GM10248 (cell line): ENCODE measurements at places on chromosomes 11 and 22.

DNA sequence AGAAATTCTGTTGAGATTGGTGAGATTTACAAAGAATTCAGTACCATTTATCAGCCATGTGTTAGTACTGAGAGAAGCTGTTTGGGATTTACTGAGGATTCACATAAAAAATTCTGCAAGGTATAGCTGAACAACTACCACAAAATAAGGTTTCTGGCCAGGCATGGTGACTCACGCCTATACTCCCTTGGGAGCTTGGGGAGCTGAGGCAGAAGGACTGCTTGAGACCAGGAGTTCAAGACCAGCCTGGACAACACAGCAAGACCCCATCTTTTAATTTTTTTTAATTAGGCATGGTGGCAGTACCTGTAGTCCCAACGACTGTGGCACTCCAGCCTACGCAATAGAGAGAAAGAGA, 86.7 kb downstream of the SIK3 start:
- no peak for DNase-seq

GRCh38 chr11:105491394-105491793, 118.5 kb upstream of the GRIA4 start:
- no peak for DNase-seq

- no peak for DNase-seq
Observed at GRCh38 chr11:18765554-18765953, 26.0 kb downstream of the PTPN5 start.

DNA sequence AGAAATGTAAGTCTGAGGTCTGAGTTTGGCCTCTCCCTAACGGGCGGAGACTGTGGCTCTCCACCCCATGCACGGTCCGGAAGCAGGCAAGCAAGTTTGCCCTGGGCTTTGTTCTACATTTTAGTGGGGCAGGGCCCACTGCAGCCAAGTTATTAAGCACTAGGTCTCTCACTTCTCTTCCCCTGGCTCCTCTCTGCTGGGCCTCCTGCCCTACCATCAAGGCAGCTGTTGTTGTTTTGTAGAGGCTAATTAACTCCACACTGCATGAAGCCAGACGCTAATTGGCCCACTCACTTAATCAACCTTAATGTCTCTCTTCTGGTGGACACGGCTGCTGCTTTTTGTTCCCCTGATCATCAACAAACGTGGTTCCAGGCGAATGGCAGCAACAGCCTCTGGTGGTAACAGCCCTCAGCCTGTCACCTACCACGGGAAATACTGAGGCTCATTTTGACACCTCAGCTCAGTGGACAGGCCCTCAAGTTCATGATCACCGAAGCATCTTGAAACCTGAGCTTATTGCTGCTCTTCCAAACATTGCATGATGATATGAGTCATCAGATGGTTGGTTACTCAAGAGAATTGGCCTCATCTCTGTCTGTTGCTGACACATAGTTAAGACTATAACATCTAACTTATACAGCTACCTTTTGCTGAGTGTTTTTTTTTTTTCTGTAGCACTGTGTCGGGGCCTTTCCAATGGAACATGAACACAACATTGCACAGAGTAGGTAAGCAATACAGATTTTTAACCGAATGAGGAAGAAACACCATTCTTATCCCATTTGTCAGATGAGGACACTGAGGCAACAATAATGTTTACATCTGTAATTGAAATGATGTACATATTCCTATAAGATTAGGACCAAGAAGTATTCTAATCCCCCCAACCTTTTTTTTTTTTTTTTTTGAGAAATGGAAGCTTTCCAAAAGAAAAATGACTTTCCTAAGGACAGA, 20.8 kb upstream of the LMO2 start:
- peak; percentile 67 for DNase-seq

- no peak for DNase-seq
Observed at GRCh38 chr22:47201996-47202818, 439.8 kb downstream of the TBC1D22A start.

DNA sequence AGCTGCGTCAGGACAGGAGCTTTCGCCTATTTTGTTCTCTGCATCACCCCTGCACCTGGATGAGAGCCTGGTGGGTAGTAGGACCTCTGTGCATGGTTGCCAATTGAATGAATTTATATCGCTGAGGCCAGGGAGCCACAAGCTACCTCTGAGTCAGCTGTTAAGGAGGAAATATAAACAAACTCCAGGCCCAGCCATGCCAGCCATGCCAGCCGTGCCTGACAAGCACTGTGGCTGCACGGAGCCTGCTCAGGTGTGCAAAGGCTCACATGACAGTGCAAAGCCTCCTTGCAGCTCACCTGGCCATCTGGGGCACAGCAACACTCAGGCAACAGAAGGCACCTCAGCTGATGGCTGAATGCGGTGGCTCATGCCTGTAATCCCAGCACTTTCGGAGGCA, 33.7 kb upstream of the LINC01488 start:
- no peak for DNase-seq

DNA sequence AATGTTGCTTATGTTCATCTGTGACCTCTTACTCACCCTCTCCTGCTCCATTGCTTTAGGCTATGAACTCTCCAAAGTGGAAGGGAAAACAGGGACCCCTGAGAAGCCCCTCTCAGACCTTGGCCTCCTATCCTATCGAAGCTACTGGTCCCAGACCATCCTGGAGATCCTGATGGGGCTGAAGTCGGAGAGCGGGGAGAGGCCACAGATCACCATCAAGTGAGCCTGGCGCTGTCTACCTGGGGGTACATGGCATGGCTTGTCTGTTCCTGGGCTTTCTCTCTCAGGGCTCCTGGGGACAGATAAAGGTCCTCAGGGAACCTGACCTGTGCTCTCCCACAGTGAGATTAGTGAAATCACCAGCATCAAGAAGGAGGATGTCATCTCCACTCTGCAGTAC, 2.1 kb downstream of the RNASEH2C start:
- DNase-seq = no peak

DNA sequence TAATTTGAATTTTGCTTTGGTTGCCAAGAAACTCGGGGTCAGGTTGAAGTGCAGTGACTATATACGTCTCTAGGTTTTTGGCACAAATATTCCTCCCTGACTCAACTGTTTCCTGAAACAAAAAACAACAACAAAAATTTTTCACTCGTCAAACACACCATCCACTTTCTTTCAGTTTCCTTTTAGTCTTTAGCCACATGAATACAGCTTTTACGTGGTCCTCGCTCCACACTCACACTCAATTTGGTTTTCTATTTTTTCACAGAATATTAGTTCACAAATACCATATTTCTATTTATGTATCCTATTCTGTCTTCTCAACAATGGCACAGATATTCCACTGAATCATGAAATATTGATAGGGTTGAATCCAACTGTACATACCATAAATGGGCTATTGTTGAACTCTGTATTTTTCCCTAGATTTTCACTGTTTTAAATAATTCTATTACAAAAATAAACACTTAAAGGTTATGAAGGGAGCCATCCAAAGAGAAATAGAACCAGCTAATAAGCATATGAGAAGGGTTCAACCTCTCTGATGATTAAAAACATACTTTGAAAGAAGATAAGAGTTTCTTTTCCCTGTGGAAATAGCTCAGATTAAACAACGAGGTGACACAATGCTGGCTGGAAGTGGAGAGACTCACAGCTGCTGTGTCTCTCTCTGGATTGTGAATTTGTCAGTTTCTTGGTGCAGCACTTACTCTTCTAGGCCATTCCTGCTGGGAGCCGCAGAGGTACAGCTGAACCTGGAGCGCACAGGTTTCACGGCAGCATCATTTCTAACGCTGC, 5.1 kb upstream of the FBLN1 start:
- no peak for DNase-seq

GRCh38 chr11:70717936-70718595, 319.7 kb downstream of the CTTN start:
- DNase-seq = no peak

- DNase-seq = no peak
Observed at GRCh38 chr22:48744283-48744641, 1083.4 kb downstream of the BRD1 start.

GRCh38 chr11:105244160-105244825, 104.7 kb upstream of the CARD18 start:
- DNase-seq = no peak

GRCh38 chr11:43927925-43928707, 14.3 kb upstream of the C11orf96 start:
- DNase-seq = no peak

DNA sequence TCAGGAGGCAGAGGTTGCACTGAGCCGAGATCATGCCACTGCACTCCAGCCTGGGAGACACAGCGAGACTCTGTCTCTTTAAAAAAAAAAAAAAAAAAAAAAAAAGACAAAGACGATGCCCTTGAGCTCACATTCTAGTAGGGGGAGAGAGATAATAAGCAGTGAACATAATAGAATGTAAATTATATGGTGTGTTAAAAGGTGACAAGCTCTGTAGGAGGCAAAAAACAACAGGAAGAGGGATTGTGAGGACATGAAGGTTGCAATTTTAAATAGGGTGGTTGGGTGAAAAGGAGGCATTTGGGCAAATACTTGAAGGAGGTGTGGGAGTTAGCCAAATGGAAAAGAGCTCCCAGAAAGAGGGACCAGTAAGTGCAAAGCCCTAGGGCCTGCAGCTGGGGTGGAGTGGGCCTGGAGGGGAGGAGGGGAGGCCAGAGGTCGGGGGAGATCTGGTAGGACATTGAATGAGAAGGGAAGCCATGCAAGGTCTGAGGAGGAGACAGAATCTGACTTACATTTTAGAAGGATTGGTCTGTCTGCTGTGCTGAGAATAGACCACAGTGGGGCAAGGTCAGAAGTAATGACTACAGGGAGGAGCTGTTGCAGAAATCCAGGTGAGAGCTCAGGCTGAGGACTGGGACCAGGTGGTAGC, 26.6 kb downstream of the P2RY2 start:
- DNase-seq = no peak

GRCh38 chr11:30832831-30833230, 246.7 kb upstream of the MPPED2 start:
- no peak for DNase-seq

DNA sequence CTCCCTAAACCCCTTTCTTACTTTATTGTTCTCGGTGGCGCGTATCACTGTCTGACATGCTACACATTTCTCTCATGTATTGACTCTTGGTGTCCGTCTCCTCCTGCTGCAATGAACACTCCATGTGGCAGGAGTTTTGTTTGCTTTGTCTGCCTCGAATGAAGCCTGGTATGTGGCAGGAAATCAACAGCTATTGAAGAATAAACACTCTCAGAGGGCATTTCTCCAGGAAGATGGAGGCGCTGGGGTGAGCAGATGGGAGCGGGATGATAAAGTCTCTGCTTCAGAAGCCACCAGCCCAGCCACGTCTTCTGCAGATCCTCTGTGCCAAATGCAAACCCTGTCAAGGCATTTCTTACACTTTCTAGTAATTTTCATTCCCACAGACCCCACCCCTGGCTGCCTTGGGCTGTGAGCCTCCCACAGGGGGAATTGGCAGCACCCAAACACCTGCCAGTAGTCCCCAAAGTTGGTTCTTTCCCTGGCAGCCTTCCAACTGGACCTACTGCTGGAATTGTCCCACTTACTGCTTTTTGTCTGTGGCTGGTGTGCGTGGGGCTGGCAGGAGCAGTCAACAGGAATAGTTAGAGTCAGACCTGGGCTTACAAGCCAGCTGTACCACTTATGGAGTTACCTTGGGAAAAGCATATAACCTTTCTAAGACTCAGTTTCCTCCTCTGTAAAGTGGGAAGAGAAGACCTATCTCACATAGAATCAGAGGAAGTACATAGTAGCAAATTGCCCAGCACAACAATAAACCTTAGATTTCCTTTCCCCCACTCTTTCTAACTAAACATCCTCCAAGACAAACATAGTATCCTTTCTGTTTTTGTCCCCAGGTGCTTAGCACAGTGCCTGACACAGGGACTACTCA, 13.3 kb upstream of the IL10RA start:
- DNase-seq = no peak

- no peak for DNase-seq
Observed at GRCh38 chr11:88354912-88355311, 17.4 kb upstream of the CTSC start.

DNA sequence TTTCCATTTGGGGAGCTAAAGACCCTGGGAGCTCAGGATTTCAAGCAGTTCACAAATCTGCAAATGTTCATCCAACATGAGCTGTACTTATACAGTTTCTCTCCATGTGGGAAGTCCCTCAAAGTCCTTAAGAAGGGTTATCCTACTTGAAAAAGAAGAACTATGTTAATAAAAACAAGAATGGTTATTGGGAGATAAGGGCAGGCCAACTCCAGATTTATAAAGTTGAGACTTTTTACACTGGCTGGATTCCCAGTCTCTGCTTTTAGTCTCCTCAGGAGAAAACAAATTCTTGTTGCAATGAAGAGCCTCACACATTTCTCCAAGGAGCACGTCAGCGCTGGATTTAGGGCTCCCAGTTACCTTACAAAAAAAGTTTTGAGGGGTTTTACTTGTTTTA, 34.2 kb upstream of the CTTN start:
- no peak for DNase-seq

DNA sequence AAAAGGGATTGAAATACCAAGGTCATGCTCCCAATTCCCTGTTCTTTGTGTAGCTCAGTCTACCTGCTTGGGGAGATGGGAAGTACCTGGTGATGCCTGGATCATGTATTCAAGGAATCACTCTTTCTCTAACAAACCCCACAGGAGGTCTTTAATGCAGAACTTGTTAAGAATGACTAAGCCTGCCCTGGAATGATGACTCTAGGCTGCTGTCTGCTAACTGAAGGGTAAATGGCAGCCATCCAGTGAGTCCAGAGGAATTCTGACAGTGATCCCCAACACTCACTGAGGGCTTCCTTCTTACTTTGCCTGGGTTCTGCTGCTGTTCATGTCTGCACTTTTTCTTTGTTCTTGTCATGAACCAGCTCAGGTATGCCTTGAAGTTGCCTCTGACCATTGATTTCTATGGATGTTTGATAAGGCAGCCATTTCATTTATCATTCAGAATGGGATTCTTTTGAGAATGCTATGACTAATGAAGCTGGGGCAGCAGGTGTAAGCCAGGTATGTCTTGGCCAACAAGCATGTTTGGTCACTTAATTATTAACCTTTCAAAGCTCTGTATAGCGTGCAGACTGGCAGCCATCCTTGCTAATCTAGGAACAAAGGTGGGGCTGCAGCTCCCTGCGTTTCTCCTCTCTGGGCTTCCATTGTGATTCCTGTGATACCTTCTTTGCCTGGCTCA, 11.4 kb downstream of the PRSS23 start:
- no peak for DNase-seq

DNA sequence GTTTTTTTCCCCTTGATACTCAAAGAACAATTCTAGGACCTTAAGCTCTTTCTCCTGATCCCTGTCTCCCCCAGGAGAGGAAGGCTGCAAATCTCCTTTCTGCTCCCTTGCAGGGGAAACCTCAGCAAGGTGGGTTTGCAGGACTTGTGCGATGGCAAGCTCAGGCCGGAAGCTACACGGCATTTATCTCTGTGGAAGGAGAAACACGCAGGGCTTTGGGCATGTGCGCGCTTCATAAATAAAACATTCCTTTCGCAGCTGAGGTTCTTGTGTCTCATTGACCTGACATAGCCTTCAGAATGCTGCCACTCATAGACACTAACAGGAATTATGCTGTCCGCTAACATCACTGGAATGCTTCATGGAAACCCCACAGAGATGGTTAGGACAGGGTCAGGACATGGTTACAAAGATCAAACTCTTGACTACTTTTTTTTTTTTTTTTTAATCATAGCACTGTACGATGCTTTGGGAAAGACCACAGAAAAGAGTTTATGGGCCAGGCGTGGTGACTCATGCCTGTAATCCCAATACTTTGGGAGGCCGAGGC, 42.6 kb downstream of the SLN start:
- DNase-seq = no peak

GRCh38 chr11:133809569-133810491, 35.5 kb downstream of the SPATA19 start:
- no peak for DNase-seq
